ENCODE measurements at places on chromosomes 12 and 14.

GRCh38 chr12:49511410-49511809, 27.4 kb upstream of the KCNH3 start:
- no peak for DNase-seq

DNA sequence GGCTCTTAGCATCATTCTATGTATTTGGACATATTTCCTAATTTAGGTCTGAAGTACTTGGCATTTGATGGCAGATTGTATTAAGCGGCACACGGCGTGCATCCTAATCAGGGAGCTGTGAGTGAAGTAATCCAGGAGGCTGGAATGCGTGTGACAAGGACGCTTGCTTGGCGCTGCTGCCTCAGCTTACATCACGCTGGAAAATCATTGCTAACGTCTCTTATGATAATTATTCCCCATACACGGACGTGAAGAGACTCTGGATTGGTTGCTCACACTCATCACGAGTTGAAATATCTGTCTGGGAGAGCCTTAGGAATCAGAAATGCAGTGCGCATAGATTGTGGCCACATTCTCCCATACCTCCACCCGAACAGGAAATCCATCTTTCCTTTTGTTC, 85.3 kb downstream of the FBXW8 start:
- no peak for DNase-seq

GRCh38 chr14:81286574-81287370, 66.0 kb upstream of the GTF2A1 start:
- no peak for DNase-seq

DNA sequence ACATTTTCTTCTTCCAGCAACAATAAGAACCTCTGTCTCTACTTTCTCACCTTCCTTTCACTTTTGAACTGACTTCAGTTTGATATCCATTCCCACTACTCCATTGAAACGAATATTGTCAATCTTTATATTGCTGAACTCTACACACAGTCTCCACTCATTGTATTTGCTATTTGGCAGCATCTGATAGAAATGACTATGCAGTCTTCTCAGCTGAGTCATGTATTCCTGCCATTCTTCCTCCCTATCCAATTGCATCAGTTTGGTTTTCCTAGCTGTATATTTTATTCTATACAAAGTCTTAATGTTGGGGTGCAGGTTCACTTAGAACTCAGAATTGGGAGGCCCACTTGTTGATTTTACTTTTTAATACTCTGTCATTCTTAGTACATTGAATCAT, 107.5 kb upstream of the CPNE8 start:
- DNase-seq = no peak

DNA sequence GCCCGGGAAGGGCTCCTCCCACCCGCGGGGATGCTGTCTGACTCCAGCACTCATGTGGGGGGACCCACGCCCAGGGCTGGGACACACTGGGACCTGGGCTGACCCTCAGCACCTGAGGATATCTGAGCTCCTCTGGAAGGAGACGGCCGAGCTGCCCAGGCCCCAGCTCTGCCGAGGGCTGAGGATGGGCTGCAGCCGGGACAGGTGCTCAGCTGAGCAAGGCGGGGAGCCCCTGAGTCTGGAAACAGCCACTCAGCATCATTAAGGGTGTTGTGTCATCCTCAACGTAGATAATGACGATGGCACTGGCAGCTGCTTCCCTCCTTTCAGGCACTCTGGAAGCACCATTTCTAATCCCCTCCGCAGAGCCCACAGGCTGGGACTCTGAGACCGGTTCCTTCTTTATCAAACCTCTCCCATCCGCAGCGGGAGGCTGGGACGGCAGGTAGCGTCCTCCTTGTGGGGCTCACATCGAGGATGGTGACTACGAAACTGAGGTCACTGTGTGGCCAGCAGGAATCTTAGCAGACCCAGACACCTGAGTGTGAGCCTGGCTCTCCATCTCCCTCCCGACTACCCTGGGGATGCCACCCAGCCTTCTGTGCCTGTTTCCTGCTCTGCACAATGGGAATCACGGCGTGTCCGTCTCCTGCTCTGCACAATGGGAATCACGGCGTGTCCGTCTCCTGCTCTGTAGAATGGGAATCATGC, 26.7 kb upstream of the SFSWAP start:
- no peak for DNase-seq

DNA sequence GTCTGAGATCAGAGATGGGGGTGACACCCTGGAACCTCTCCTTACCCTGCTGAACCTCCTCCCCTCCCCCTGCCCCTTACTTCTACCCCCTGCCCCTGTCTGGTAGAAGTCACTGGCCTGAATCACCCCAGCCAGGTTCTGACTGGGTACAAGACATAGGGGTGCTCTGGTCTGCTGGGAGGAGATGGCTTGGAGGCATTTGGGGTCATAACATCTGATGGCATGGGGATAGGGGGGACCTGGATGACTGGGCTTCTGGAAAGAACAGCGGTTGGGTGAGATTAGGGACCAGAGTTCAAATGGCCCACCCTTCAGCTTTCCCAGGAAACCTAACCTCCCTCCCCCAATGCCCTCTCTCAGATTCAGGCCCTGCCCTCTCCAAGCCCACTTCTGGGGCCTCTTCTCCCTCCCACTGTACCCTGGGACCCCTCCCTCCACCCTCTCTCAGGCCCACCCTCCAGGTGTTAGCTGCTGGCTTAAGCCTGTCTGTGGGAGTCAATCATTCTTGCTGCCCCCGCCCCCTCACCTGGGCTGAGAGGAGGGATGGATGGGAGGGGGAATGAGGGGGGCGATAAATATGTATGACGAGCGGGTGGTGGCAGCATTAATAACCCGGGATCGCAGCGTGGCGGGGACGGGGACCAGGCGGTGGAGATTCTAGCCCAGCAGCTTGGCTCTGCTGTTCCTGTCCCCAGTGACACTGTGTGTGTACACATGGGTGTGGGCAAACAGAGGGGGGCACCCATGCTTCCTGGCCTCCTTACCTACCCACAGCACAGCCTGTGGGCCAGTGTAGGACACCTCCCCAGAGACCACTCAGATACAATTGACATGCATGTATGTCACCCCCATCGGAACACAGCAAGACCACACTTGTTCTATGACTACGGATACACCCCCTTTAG, 5.9 kb downstream of the NXPH4 start:
- DNase-seq = no peak

DNA sequence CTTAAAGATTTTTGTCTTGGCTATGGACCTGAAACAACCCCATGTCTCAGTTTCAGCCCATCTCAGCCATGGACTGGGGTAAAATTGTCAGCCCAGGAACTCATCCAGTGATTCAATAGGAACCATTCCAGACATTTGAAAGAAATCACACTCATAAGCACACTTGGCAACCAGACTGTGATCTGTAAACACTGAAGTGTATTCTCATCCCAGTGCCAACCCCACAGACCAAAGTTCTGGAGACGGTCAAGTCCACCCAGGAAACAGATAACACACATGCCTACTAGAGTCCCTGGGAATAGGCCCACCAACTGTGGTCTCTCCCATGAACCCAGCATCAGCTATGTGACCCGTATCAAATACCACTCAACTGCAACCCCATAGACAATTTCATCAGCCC, 804.6 kb downstream of the TRHDE start:
- no peak for DNase-seq

DNA sequence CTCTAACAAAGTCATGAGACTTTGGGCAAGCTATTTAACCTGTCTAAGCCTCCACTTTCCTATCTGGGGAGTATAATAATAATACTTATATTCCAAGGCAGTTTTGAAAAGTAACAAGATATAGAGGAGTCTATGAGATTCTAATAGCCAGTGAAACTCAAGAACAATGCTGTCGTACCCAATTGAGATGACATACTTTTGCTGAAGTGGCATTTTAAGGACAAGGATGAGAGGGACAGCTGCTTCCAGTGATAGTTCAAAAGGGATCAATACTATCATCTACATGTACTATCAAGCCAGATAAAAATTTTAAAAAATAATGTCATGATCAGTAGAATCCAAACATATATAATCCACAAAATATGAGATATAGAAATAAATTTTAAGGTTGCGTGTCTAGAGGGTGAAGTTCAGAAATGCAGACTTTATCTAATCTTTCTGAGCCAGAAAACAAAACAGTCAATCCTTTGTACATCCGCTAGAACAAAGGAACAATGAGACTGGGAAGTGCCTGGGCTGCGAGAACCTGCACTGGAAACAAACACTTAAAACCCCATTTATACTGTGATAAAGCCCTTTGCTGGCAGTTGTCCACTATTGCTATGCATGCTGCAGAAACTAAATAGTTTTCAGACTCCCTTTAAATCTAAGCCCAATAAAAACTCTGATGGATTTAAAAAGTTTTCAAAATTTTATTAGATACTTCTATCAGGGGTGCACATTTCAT, 38.6 kb downstream of the PTPRB start:
- no peak for DNase-seq

GRCh38 chr12:25100194-25101091, 94.5 kb downstream of the DNAI7 start:
- no peak for DNase-seq

DNA sequence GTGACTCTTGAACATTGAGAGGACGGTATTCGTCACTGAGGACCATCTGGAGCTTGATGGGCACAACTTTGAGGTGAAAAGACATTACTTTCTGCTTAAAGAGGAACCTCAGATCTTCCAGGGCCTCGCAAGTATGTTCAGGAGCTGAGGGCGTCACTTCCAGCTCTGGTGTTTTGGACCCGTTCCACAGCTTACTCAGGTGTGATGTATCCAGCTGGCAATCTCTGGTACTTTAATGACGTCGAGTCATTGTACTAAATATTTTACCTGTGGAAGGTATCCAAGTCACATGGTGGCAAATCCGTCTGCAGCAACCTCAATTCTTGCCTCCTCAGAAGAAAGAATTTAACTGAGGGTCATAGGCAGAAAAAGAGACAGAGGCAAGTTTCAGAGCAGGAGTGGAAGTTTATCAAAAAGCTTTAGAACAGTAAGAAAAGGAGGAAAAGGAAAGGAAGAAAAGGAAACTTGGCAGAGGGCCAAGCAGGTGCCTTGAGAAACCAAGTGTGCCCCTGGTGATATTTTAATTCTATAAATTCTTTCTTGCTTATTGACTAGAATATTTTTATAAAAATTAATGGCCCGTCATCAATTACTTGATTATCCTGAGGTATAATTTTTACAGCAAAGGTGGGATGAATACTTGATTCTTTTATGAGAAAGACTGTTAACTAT, 250.6 kb downstream of the AEBP2 start:
- no peak for DNase-seq

DNA sequence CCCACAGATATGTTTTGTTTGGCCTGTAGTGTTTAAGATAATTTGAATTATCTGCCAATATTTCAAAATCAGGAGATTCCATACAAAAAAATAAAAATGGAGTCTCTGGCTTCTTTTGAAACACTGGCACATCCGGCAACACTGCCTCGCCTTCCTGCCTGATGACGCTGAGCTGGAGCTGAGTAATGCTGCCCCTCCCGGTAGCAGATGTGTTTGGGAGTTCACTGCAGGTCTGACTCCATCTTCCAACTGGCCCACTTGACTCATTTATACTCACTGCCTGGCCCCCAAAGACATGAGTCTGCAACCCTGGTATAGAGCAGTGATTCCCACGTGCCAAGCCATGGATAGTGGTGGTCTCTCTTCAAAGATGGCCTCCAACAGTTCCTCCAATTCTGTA, 7.4 kb downstream of the CIT start:
- no peak for DNase-seq

DNA sequence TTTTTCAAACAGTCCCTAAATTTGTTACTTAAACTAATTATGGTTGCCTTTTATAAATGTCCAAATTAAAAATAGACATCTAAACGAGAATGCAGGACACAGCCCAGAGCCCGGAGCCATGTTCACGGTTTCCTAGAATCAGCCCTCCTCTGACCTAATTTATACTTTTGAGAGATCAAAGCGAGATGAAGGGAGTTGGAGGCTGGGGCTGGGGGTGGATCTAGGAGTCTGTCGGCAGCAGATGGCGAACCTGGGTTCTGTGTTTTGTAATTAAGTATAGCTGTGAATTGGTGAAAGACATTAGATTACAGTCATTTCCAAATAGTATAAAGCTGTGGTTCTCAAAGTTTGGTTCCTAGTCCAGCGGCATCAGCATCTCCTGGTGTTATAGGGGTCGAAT, 210.1 kb downstream of the SLC41A2 start:
- no peak for DNase-seq

DNA sequence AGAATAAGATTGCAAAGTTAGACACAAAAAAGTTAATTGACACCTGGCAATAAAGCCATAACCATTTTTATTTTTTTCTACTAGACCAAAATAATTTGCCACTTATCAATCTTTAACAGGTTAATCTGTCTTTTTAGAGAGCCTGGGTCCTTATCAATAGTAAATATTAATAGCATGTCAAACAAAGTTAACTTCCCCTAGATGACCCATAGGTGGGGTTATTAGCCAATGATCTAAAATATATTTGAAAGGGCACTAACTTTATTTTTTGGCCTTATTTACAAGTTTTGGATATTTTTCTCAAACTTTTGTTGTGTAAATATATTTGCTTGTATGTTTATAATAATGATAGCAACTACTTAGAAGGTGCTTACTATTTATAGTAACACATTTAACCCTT, 3.9 kb downstream of the ANKRD33 start:
- DNase-seq = no peak

DNA sequence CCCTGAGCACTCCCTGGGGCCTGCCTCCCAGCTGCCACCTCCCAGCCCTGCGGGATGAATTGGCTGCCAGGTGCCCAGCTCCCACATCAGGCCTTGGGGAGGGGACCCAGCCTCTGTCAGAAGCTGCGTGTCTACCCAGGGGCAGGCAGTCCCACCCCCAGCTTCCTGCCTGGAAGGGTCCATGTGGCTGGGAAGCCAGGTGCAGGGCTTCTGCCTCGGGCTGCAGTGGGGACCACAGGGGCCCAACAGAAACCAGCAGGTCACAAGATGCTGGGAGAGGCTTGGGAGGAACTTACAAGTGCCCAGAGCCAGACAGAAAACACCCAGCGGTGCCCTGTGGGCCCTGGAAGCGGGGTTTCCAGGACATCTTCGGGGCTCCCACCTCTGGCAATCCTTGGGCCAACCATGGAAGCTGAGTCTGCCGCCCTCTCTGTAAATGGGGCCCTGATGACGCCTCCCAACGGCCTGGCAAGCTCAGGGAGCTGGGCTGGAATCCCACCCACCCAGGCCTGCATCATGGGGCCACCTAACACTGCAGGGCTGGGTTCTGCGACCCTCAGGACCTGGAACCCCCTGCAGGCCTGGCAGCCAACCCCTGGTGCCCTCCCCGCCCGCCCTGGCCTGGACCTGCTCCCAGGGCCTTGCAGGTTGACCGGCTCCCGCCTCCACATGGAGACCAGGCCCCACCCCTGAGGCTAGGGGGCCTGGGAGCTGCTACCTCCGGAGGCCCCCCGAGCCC, 36.6 kb downstream of the CCNK start:
- no peak for DNase-seq

DNA sequence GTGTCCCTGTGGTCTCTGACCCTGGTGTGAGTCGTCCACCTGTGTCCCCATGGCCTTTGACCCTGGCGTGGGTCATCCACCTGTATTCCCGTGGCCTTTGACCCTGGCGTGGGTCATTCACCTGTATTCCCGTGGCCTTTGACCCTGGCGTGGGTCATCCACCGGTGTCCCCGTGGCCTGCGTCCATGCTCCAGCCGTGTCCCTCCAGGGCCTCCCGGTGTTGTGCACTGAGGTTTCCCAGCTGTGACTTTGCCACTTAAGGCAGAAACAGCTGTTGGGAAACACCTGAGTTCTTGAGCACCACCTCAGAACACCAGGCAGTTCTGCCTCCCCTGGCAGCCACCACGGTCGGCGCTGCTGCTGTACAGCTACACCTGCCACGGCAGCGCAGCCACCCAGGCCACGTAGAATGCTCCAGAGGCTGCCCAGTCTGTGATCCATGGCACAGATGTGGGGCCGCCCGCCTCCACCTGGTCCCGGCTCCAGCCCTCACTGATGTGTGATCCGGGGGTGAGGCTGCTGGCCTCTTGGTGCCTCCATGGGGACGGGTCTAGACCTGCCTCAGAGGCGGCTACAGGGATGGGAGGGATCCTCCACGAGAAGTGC, 69.1 kb upstream of the GALNT9 start:
- DNase-seq = no peak

All from stimulated activated CD8-positive, alpha-beta memory T cell treated with anti-CD3 and anti-CD28 coated beads, Interleukin-4, amount 100 ng/mL, for 48 hours (primary cell).